ENCODE measurements at places on chromosomes 1 and 21.

DNA sequence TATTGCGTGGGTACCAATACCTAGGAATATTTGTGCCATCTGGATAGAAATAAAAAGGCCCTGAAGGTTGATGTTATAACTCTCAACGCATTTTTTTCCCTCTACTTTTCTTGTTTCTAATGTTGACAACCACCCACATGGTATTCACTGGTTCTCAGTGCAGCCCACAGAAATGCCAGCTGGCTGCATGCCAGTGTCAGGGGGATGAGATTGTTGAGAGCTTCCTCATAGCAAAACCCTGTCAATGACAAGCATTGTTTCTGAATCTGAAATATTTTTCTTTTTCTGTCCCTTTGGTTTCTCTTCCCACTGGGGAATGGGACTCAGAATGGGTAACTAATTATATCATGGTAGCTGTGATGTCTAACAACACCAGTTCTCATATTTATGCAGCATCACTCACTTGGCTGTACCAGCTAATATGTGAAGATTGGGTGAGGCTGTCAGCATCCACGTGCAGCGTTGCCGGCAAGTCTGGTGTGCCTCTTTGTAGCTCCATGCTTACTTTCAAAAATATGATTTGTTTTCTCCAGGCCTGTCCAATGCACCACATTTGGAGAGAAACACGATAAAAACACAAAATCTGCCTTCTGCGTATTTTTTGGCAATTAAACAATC lies 284.6 kb downstream of the PTBP2 start:
- no peak for DNase-seq

- DNase-seq: no peak
Observed at GRCh38 chr1:115594600-115594999, 47.2 kb upstream of the VANGL1 start.

DNA sequence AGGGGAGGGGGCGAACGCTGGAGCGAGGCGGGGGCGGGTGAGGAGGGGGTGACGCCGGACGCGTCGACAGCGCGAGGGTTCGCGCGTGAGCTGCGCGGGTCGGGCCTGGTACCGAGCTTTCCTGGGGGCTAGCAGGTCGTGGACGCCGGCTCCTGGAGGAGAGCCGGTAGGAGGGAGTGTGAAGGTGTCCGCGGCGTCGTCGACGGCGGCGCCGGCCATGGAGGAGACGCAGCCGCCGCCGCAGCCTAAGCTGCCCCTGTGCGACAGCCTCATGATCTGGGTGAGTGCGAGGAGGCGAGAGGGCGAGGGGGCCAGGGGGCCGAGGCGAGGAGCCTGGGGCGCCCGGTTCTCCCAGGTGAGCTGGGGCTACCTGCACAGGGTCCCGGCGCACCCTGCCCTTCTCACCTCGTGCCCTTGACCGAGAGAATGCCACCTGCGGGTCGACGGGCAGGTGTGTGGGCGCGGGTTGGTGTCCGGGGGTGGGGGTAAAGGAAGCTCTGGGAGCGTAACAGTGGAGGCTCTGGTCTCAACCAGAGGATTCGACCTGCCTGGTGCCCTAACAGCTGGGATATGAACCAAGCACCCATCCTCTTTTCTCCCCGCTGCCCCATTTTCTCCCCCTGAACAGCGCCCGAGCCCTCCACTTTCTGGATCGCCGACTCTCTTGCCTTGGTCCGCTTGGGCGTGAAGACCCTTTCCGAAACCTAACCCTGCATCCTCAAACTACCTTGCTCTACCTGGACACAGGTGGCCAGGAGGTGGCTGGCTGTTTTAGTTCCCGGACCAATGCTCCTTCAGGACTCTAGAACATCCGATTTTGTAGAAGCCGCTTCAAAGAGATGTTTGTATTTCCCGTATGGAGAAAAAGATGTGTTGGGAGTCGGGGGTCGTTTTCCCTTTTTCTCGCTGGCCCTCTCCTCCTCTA lies at the start of gene HOOK1:
Gene HOOK1, plus strand, starts transcription at position 49 of the 925 bp plus-strand sequence. Its CDS starts 169 bp downstream, at position 218.
- DNase-seq: no peak

- DNase-seq: no peak
Observed at GRCh38 chr1:153741986-153742385, 14.1 kb downstream of the INTS3 start.

DNA sequence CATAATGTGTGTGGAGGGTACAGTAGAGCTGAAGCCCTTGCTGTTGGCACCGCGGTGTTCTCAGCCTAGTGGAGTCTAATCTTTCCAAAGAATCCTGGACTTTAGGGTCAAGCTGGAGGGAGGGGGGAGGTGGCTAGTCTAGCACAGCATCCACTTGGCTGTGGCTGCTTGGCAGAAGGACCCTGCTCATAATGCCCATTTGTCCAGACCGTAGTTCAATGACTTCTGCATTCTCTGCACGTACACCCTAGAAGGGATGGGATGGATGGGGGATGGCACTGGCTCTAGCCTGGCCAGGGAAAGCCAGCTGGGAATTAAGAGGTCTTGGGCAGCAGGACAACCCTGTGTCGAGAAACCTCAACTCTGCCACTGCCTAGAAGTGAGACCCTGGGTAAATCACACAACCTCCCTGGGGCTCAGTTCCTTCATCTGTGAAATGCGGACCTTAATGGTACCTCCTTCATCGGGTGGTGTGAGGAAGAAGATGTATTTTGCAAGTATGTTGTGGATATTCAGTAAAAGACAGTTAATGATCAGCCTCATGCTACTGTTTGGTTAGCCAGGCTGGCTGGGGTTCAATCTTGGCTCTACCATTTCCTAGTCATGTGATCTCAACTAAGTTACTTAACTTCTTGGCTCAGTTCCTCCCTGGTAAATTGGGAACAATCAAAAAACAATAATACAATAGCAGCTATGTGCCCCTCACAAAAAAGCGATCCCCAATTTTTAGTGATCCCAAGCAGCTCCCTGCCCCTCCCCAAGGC lies 27.2 kb upstream of the CLIC4 start:
- DNase-seq: no peak
